ENCODE measurements at places on chromosomes 5 and 9.

GRCh38 chr5:38467353-38468040 lies 88.9 kb downstream of the LIFR start:
- DNase-seq, result no peak

GRCh38 chr9:9124616-9125015 lies 1325.0 kb upstream of the DMAC1 start:
- DNase-seq, result no peak

GRCh38 chr5:113043491-113043931 lies 66.9 kb downstream of the DCP2 start:
- no peak for DNase-seq

GRCh38 chr5:143715616-143716015 lies 96.3 kb upstream of the HMHB1 start:
- no peak for DNase-seq

GRCh38 chr9:94825611-94825958 lies 99.1 kb downstream of the AOPEP start:
- DNase-seq, result no peak

- no peak for DNase-seq
These were observed 44.5 kb downstream of the AMBP start for GRCh38 chr9:114033397-114034103.

GRCh38 chr5:17620627-17621026 lies 10.4 kb downstream of the TAF11L12 start:
- DNase-seq, result no peak

- DNase-seq, result no peak
These were observed 4.7 kb upstream of the GBGT1 start for GRCh38 chr9:133168432-133168831.

DNA sequence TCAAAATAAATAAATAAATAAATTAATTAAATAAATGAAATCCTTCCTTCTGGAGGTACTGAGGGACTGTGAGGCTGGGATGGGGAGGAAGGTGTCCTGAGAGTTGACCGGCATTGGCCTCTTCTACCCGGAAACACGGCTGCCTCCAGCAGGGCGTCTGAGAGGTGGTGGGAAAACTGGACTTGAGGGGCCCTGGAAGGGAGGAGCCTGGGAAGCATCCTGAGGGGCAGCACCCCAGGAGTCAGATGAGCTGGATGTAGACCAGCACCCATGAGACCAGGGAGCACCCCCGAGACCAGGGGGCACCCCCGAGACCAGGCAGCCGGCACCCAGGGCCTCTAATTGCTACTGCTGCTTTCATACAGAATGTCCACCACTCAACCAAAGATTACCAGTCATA lies 8.8 kb upstream of the NSMF start:
- DNase-seq, result no peak

DNA sequence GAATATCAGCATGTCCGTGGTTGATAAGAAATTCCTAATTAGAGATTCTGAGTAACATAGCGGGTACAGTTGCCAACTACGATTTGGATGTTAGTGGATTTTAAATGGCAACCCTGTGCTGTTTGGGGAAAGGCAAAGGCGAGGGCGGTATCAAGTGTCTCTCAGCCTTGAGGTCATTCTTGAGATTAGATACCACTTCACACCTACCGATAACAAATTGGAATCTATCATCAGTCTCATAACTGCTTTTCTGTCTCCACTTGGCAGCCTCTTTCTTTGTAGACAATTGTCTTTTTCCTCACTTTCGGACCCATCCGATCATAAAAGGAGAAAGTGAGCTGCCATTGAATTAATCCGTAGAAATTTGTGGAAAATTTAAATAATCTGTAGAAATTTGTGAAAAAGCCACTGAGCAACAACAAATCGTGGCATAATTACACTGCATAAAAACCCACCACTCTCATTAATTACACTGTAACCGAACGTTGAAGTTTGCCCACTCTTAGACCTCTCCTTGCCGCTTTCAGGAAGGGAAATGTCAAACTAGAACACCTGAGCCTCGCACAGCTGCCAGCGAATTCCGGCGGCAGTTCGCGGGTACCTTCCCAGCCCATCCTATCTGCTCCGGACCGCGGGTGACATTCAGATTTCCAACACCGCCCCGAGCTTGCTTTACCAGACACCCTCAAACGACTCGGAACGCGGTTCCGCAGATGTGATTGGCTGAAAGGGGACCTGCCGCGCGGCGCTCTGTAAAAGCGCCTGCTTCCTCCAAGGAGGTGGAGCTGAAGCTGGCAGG lies 849 bp upstream of the RGMB start:
- DNase-seq, result no peak

DNA sequence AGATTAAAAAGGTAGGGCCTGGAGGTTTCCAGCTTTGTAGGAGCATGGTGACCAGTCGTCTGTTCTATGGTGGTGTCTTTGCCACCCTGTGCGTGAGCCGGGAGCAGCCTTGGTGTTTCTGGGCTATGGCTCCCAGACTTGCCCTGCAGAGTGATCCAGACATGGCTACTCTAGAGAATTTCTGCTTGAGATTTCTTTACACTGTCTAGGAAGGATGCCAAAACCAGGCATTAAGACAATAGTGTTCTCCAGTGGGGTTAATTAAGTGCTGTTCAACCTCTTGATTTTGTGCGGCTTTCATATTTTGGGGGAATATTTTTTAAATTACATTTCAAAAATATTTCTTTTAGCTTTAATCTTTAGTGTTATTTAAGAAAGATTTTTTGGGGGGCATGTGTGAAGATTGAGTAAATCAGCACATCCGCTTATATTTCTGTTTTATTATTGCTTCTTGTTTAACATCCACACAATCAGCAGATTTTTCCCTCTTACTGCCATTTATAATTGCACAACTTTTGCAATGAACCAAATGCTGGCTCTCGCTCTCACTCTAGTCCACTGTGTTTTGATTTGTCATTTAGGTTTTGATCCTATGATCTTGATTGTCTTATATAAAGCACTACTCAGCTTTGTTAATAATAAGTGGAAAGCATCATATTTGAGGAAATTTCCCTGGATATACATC lies 110.5 kb downstream of the RASGRF2 start:
- DNase-seq, result no peak

- no peak for DNase-seq
These were observed 38.5 kb upstream of the AKNA start for GRCh38 chr9:114426046-114426948.

- DNase-seq, result no peak
These were observed 7.7 kb upstream of the GAS1 start for GRCh38 chr9:86955042-86955441.

DNA sequence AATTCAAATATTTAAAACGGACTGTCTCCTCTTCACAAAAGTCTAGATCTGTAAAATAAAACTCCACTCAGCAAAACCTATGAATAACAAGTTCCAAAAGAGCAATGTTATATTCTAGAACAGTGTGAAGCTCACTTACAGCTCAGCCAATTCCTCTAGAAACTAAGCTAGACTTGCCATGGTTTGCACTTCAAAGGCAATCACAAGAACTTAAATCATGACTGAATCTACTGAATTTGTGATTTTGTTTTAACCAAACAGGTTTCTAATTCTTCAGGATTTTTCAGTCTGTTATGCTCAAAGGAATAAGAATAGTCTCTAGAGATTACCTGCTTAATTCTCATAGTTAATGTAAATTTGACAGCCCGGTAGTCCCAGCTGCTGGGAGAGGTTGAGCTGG lies 1.4 kb upstream of the PKD2L2 start:
- no peak for DNase-seq

- no peak for DNase-seq
These were observed 44.5 kb downstream of the AGXT2 start for GRCh38 chr5:35003018-35003957.

DNA sequence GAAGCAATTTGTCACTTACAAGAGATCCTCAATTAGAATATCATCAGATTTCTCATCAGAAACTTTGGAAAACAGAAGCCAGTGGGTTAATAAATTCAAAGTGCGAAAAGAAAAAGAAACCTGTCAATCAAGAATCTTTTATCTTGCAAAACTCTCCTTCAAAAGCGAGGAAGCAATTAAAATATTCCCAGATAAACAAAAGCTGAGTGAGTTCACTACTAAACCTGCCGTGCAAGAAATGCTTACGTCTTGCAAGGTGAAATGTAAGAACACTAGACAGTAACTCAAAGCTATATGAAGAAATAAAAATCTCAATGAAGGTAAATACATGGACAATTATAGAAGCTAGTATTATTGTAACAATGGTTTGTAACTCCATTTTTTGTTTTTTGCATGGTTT lies 62.8 kb upstream of the IL33 start:
- no peak for DNase-seq

DNA sequence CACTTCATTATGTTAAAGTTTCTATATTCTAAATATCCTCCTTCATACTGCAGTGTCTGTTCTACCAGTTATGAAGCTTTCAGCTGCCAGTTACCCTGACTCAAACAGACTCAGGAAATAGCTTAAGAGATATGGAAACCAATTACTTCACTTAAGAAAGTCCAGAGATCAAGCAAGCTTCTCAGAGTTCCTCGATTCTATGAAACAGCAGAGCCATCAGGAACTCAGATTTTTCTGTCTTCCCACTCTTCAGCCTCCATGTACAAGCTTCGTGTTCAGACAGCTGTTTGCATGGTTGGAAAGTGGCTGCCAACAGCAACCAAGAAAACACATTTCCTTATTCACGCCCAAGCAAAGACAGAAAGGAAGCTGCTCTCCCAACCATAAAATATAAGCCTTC lies 216.1 kb downstream of the ACTL7B start:
- DNase-seq, result no peak

- no peak for DNase-seq
These were observed 379.5 kb downstream of the TMEM232 start for GRCh38 chr5:110346893-110347358.

DNA sequence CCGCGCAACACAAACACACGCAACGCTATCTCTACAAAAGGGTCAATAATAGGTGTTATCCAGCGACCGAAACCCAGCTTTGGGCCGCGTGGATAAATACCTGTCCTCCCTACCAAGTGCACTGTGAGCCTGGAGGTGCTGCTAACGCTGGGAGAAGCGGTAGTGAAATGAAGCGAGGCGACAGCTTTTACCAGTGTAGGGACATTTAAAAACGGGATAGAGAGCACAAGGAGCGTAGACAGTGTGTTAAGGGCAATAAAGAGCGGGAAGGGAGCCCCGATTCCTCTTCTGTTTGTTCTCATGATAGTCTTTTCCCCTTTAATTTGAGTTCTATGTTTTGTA lies 421 bp upstream of the DEPDC1B start:
- DNase-seq, result no peak

DNA sequence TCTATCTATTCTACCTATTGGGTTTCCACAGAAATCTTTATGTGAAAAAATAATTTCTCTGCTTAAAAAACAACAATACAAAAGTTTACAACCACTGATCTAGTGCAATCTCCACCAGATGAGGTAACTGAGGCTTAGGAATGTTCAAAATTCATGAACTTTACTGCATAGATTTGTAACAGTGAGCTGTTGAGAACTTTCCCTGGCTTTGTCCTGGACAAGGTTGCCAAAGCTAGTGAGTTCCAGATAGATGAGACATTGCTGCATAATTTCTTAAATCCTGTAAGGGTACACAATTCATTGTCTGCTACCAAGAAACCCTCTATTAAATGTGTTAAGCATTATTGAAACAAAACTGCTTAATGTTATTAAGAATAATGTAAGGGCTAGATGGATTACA lies 102.7 kb downstream of the OSMR start:
- DNase-seq, result no peak

GRCh38 chr9:123724211-123724796 lies 205.6 kb downstream of the DENND1A start:
- no peak for DNase-seq

DNA sequence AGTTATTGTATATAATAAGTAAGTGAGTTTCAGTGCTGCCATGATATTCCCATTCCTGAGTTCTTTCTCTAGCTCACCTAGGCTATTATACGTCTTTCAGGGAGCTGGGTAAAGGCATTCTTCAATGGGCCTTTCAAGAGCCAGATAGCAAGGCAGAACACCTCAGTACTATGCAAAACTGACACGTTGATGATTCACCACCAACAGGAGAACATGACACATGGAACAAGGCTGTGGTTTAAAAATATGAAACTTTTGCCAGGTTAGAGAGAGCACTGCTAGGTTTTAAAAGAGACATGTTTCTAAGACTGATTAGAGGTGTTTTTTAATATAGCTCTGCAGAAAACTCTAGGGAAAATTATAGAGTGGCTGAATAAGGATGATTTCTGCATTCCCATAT lies 95.9 kb downstream of the UGCG start:
- no peak for DNase-seq

DNA sequence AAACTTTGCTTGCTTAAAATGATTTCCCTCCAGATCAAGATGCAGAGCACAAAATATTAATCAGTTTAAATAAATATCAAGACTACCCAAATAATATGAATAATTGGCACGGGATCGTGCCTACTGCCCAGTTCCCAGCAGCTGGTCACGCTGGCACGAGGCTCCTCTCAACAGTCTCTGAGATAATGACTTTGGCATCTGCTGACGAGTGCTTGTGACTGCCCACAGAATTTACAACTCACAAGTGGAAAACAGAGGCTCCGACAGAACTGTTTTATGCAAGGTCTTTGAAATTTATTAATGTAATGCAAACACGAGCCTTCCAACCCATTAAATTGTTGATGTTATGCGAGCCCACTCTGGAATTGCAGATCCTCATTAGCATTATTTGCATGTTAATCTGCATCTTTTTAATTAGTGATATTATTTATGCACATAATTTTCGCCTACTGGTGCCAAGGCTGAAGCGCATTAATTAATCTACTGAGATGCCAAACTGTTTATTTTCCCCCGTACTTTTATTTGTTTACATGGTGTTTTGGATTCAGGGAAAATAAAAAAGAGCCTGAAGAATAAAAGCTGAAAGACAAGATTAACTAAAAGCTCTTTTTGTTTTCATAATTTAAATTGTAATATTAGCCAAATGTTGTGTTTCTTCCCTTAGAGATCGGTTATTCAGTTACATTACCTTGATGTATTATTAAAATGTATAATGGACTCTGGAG lies 369.3 kb upstream of the IRX1 start:
- DNase-seq, result no peak

Measured in stimulated activated CD8-positive, alpha-beta memory T cell treated with anti-CD3 and anti-CD28 coated beads, Interleukin-2, amount 100 ng/mL, for 1 hour (primary cell).